ENCODE measurements at places on chromosomes 12 and 14.

- DNase-seq: no peak
Measured at GRCh38 chr12:62098132-62098531, 162.1 kb upstream of the USP15 start.

GRCh38 chr14:71372411-71372838 is 465.2 kb downstream of the PCNX1 start:
- no peak for DNase-seq

- DNase-seq: no peak
Measured at GRCh38 chr14:54474232-54474793, 14.5 kb downstream of the GMFB start.

GRCh38 chr12:24852420-24852819 is 96.5 kb downstream of the BCAT1 start:
- DNase-seq: no peak

DNA sequence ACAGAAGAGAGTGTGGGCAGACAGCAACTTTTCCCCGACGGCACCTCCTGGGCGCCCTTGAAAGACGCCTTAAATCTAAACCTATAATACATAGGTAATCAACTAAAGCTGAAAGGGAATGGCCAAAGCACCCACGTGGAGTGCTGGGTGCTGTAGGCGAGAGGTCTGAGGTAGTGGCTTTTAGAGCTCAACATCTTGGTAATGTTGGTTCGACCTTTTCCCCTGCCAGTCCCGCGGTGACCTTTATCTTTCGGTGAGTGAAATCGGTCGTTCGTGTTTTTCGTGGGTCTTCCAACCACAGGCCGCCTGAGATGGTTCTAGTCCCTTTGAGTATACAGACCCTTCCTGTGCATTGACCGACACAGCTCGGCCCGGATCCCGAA is 9.1 kb downstream of the OR6S1 start:
- no peak for DNase-seq

DNA sequence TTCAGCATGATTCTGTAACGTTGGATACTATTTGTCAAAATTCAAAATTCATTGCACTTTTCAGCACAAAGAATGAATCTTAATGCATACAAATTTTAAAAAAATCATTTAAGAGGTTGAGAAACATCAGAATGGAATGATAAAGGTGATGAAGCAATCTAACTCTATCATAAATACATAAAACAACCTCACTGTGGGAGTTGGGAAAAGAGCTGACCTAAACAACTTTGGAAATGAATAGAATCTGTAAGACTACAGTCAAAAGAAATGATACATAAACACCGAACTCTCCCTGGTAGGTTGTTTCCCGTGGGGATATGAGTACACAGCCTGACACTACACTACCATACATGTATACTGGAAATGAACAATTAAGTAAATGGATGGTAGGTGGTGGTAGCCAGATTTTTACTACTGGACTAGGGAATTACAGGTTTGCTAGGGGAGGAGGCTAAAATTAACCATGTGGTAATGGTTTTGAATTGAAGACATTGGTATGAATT is 64.9 kb upstream of the PARP11 start:
- DNase-seq: no peak

DNA sequence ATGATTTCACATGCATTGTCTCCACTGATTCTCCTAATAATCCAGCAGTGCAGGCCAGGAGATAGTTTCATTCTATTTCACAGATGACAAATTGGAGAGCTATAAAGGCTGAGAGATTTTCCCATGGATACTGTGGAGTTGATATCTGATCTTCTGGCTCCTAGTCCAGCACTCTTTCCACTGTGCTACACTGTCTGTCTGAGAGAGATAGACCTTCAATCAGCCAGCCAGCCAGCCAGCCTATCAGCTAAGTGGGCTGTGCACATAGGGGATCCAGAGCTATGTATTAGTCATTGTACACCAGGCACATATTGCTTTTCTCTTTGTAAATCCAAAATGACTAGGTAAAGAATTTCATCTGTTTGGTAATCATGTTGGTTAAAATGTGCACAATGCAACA is 91.8 kb upstream of the ATP2B1 start:
- DNase-seq: no peak

GRCh38 chr12:113104953-113105510 is 30.5 kb downstream of the RASAL1 start:
- DNase-seq: no peak

DNA sequence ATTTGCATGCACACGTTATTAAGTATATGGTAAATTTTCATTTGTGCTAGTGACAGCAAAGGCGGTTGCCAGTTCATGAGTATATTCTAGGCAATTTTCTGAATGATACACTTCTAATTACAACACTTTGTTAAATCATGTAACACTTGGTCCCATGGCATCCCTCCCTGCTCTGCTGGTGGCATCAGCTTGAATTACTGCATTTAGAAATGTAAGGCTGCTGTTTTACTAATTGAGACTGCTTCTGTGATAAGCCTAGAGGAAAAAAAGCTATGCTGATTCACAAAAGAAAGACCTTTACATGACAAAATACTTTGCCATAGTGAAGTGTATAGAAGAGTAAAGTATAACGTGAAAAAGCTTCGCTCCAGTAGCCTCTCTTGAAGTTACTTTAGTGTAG is 636.1 kb downstream of the KCNH5 start:
- DNase-seq: no peak

- no peak for DNase-seq
Measured at GRCh38 chr14:63893701-63894458, 41.1 kb downstream of the SYNE2 start.

GRCh38 chr12:118020036-118020435 is 3.5 kb downstream of the RFC5 start:
- DNase-seq: no peak

GRCh38 chr14:72416892-72417291 is 477.0 kb downstream of the DPF3 start:
- no peak for DNase-seq

DNA sequence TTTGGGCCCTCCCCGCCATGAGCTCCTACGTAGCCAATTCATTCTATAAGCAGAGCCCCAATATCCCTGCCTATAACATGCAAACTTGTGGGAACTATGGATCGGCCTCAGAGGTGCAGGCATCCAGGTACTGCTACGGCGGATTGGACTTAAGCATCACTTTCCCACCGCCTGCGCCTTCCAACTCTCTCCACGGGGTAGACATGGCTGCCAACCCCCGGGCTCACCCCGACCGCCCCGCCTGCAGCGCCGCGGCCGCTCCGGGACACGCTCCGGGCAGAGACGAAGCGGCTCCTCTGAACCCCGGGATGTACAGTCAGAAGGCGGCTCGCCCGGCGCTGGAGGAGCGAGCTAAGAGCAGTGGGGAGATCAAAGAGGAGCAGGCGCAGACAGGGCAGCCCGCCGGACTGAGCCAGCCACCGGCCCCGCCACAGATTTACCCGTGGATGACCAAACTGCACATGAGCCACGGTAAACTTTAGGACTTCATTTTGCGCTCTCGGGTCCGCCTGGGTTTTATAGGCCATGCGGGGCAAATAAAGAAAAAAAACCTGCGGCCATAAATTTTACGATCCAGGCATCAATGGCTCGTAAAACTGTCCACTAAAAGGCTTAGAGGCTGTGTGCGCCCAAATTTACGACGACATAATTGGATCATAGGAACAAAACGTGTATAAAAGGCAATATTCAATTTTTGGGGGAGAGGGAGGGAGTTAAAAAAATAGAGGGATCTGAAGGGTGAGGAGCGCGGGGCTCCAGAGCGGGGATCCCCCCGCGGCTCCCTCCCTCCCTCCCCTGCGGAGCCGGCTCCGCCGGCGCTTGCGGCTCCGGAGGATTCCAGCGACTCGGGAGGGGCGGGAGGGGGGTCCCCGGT is 493 bp downstream of the HOXC5 start:
- DNase-seq: no peak

DNA sequence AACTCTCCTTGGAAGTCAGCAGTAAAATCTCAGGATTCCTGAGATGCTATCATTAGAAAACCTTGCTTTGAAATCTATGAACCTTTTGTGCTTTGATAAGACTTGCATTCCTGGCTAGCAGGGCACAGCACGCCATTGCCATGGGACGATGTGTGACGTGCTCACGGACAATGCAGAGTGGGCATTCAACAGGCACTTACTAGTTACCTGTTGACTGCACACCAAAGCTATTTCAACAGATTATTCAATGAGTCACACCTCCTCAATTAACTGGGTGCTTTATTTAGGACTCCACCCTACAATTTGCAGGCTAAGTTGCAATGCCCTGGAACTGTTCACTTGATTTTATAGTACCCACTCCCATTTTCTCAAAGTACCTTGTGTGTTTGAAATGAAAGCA is 11.3 kb downstream of the NOS1 start:
- DNase-seq: no peak

GRCh38 chr14:80867091-80867490 is 74.4 kb downstream of the CEP128 start:
- DNase-seq: no peak

DNA sequence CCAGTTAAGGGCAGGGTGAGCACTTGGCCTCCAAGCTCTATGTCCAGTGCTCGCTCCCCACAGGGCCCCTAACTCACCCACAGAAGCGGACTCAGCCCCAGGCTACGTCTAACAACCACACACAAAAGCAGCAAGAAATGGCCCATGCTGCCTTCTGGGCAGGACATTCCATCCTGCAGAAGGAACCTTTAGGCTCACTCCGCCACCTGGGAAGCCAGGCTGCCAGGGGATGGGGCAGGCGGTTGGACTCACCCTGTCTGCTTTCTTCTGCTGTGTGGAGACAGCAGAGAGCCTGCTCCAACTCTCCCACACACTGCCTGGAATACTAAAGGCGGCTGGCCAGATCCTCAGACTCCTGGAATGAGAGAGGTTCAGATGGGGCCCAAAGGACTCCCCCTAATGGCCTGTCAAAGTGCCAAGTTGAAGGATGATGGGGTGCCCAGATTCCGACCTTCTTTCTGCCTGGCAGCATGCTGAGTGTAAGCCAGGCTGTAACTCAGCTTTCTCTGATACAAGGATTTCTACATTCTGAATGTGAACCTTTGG is 27.7 kb upstream of the BLTP3B start:
- no peak for DNase-seq

GRCh38 chr12:109357032-109357431 is 9.3 kb downstream of the MYO1H start:
- DNase-seq: no peak

DNA sequence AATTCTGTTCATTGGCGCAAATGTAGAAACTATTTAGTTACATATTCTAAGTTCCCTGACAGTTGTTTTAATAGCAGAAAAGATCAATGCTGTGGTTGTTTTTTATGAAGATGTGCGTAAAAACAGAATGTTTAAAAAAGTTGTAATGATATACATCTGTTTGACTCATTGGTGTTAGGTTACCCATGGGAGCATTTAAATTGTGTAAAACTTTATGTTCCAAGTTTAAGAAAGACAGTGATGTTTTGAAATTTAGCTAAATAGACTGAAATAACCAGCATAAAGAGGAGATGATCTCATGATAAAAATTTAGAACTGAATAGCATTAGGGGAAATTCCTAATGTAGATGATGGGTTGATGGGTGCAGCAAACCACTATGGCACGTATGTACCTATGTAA is 3.6 kb downstream of the PELI2 start:
- no peak for DNase-seq

DNA sequence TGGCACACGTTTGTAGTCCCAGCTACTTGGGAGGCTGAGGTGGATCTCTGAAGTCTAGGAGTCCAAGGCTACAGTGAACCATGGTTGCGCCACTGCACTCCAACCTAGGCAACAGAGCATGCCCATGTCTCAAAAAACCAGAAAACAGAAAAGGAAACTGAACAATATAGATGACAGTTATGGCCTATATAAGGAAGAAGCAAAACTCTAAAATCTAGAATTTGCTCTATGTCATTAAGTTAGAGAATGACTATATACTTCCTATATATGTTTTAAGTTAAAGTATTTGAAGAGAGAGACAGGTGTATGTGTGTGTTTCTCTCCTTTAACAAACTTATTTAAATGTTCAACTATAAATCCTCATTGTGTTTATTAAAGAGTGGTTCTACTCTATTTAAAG is 65.8 kb downstream of the MNAT1 start:
- DNase-seq: no peak

DNA sequence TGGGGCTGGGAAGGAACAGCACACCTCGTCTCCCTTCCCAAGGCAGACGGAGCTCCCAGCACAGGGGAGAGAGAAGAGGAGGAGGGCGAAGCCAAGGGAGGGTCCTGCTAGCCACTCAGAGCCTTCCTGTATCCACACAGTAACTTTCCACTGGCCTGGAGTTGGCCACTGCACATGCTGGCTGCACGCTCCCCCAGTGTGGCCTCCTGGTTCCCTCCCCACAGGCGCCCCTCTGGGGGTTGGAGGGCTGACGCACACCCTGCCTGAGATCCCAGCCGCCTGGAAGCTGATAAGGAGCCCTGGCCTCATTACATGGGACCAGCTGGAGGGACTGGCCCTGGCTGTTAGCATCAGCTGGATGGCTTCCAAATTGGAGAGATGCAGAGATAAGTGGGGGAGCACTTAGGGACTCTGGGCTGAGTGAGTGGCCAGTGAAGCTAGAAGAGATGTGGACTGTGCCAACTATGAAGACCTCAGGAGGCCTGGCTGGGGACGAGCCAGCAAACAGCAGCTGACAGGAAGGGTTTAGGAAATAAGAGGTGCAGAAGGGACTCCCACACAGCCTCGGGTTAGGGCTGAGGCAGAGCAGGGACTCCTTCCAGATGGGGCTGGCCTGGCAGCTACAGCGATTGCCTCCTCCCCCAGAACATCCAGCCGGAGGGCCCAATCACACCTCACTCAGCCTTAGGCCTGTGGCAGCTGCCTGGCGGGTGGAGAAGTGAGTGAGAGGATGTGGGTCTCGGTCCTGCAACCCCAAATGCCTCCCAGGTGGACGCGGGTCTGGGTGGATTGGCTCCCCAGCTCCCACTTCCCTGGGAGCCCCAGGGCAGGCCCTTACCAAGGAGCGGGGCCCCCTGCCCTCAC is 26.3 kb upstream of the BCDIN3D start:
- no peak for DNase-seq

- DNase-seq: no peak
Measured at GRCh38 chr12:124497039-124497438, 70.4 kb downstream of the NCOR2 start.

DNA sequence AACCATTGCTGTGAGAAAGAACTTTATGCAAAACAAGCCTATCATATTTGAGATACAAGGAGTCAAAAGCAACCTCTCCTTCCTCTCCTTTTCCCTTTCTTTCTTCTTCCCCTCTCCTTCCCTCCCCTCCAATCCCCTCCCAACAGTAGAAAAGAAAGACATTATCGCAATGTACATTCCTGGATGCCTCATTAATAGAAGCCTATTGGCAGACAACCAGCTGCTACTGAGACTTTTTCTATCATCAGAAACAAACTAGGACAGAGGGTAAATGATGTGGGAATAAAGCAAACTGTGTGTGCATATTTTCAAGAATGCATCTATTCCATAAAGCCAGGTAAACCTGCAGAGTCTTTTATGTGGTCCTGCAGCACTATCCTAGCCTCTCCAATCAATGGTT is 237.2 kb downstream of the ITPR2 start:
- no peak for DNase-seq

Data from stimulated activated CD8-positive, alpha-beta memory T cell treated with anti-CD3 and anti-CD28 coated beads, Interleukin-4, amount 100 ng/mL, for 4 hours (primary cell).